CD4-positive, alpha-beta T cell treated with Interleukin-15 for 1 hour (primary cell): ENCODE measurements at places on chromosomes 6 and 20.
A peak's percentile ranks its signal among the peaks of the same experiment; 100 is the strongest.

DNA sequence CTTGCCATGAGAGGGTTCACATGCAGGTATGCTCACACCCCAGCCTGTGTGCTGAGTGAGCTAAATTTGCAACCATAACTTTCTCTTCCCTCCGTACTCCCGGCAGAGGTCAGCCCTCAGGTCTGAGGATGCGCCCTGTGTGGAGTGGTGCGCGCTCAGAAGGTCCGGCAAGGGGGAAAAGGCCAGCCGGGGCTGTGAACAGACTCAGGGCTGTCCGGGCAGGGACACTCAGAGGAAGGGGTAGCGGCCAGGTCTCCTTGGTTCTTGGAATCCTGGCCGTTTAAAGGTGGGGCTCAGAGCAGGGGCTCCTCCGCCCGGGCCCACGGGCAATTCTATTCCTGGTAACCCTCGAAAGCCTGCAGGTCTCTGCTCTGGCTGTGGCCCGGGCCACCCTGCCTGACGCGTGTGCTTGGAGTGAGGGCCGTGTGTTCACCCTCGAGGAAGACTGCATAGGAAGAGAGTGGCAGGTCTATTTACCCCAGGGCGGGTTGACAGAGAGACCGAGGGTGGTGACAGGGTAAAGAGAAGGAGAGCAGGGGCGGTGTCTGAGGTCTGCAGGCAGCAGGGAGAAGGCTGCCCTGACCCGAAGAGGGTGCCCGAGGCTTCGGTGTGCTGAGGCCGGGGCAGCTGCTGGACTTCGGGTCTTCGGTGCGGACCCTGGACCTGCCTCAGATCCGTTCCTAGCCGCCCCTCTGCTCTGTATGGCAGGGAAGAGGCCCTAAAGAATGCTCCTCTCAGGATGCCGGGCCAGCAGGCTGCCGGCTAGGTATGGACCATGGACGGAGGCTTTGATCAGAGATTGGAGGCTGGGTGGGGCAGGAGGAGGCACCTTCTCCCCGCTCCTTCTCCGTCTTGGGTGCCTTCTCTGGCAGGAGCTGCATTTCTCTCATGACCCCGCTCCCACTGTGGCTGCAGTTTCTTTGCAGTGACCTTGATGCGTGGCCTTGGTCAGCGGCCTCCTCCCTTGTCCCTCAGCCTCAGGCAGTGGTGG, 131.1 kb upstream of the ARMC2 start:
- no peak for DNase-seq

GRCh38 chr6:89145956-89146717, at the start of gene PM20D2:
Gene PM20D2, plus strand, starts transcription at chr6:89146055. Its CDS starts 90 bp downstream, at chr6:89146145.
- peak; percentile 44 for DNase-seq

DNA sequence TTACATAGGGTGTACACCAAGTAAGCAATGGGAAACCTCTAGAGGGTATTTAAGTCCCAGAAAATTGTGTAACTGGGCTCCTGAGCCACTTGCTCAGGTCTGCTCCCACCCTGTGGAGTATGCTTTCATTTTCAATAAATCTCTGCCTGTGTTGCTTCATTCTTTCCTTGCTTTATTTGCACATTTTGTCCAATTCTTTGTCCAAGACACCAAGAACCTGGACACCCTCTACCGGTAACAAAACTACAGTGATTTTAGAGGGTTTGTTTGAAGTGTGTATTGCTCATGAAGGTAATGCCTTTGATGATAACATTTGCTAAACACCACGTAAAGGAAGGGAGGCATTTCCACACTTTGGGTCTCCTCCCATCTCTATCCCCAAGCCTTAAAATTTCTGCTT, 46.2 kb downstream of the MYB start:
- DNase-seq, result no peak

- no peak for DNase-seq
Measured at GRCh38 chr20:62120990-62121775, 1.1 kb upstream of the LSM14B start.

DNA sequence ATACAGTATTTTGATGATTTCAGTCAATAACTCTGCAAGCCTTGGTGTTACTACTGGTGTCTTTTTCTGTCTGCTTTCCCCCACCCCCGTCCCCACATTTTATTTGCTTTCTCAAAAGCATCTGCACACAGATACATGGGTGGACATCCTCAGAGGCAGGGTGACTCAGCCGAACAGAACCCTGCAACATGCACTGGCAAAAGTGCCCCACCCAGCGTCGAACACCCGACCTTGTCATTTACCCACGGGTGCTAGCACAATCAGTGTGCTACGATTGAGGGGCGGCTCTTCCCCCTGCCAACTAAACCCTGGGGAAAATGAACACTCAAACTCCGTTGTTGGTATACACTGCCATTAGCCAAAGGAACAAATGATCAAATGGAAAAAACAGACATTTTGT, 115.9 kb upstream of the NAA20 start:
- DNase-seq, result peak; percentile 37

GRCh38 chr20:1382670-1383069, 10.2 kb downstream of the FKBP1A start:
- no peak for DNase-seq

DNA sequence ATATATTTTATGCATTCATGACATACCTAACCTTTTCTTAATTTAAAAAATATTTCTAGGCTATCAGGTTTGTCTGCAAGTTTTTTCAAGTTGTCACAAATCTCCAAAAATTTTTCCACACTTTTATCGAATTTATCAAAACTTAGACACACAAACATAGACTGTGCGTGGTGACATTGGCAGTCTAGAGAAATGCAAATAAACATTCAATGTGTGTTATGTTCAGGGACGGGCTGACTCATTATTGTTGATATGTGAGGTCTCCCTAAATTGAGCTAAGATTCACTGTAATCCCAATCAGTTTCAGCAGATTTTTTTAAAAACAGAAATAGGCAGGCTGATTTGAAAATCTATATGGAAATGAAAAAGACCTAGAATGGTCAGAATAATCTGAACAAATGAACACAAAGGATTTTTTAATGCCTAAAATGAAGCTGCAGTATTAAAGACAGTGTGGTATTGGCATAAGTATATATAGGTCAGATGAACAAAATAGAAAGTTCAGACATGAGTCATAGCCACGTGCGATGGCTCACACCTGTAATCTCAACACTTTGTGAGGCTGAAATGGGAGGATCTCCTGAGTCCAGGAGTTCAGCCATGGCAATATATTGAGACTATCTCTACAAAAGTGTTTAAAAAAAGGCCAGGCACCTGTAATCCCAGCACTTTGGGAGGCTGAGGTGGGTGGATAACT, 19.2 kb downstream of the BLTP3A start:
- no peak for DNase-seq

- no peak for DNase-seq
Measured at GRCh38 chr20:57175397-57176010, 90.9 kb downstream of the BMP7 start.

DNA sequence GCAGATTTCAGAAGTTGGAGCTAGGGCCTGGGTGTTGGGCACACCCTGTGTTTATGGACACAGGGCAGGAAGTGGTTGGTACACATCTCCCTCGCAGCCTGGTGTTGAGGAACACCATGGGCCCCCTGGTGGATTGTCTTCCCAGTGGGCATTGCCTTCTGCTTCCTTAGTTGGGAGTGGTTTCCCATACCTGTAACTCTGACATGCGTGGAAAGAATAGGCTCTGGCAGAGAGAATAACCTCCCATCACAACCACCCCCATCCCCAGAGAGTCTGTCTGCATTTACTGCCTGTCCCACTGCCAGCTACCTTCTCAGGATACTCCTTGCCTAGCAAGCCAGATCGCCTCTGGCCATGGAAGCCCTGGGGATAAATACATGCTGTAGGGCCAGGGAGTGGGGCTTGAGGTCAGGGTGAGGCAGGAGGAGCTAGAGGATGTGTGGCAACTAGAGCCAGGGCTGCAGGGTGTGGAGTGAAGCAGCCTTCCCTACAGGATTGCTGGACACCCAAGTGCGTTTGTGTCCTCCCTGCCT, 14.7 kb downstream of the LRRC73 start:
- no peak for DNase-seq

- DNase-seq, result no peak
Measured at GRCh38 chr6:90118581-90118980, 178.1 kb downstream of the BACH2 start.

DNA sequence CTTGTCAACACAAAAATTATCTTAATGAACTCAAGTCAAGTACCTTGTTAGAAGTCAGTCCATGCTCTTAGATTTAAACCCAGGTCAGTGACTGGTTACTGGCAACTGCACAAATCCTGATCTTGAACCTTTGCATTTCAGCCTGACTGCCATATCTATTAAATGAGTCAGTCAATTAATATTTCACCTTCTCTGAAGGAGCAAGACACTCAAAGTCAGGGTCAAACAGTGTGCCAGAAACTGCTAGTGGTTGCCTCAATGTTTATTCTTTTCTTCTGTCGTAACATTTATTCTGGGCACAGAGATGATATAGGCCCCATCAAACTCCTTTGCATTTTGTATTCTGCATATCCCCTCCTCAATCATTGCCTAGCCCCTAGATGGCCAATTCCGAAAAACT, 193.9 kb upstream of the MOCS1 start:
- no peak for DNase-seq

- DNase-seq, result no peak
Measured at GRCh38 chr6:143022587-143022986, 38.1 kb upstream of the AIG1 start.

GRCh38 chr20:11702721-11703518, 214.8 kb upstream of the BTBD3 start:
- DNase-seq, result no peak

- DNase-seq, result no peak
Measured at GRCh38 chr6:89944826-89945407, 50.6 kb downstream of the GJA10 start.

DNA sequence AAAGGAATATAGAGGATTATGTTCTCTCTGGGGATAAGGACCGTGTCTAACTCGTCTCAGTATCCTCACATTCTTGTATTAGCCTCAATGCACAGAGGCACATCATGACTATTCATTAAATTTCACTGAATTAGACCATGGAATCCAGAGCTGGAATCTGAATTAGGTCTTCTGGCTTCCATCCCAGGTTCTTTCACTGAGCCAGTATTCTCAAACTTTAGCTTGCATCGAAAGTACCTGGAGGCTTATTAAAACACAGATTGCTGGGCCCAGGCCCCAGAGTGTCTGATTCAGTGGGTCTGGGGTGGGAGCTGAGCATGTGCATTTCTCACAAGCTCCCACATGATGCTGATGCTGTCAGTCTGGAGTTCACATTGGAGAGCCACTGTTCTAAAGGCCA, 142.0 kb downstream of the UST start:
- DNase-seq, result no peak

- DNase-seq, result no peak
Measured at GRCh38 chr20:63058696-63059335, 52.1 kb upstream of the BHLHE23 start.

DNA sequence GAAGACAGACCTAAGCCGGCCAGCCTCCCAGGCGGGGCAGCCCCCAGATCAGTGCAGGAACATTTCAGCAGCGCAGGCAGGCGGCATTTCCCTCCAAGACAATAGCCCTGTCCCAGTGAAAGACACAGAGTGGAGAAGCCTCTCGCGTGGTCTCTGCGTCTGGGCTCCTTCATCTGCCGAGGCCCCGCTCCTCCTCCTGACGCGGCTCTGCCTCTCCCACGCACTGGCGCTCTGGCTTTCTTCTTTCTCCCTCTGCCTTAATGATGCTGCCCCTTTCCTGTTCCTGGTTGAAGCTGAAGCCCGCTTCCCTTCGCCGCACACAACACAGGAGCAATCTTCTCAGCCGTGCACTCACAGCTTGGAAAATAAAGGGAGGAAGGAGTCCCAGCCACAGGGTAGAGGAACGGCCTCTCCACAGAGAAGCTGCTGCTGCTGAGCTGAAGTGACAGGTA, 347.5 kb downstream of the CDH4 start:
- DNase-seq, result no peak

GRCh38 chr6:44268095-44268628, 2.1 kb upstream of the TMEM151B start:
- DNase-seq, result peak; percentile 60

DNA sequence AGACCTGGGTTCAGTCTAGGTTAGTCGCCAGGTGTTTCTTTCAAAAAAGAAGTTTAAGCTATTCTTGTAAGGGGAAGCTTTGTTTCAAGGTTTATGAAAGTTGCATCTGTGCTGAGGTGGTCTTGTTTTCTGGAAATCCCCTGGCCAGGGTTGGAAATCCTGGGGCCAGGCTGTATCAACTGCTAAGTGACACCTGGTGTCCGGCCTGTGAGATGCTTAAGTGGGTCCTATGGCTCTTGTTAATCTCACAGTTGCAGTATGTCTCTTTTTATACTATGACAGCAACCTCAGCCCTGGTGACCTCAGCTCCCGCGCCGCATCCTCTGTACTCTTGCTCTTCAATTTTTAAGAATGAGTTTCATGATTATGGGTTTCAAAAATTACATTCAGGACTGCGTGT, 72.0 kb downstream of the CHMP4B start:
- DNase-seq, result peak; percentile 28

DNA sequence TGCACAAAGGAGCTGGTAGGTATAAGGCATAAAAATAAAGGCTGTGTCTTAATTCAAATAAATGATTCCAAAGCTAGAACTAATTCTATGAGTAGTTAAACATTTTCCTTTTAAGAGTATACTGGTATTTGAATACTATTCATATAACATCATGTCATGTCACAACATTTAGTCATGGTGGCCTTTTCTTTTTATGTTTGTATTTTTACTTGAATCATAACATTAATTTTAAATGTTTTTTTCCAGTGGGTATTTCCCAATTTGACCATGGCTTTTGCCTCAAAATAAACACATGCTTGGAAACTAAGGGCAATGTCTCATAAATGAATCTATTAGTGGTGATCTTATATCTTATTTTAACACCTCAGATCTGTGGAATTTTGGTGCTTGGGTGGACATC, 177.1 kb downstream of the CD109 start:
- no peak for DNase-seq

- no peak for DNase-seq
Measured at GRCh38 chr6:117142995-117143394, 122.4 kb upstream of the VGLL2 start.

DNA sequence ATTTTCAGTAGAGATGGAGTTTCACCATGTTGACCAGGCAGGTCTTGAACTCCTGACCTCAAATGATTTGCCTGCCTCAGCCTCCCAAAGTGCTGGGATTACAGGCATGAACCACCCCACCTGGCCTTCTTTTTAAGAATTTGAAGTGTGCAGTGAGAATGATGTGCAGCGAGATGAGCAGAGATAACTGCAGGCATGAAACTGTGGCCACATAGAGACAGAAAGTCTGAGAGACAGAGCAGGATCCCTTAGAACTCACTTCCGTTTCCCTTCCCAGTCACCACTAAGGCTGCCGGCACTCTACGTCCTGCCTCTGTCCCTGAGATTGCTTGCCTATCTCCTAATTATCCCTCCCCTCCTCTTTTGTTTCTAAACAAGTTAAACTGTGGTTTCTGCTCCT, 27.2 kb downstream of the IL22RA2 start:
- DNase-seq, result no peak

- no peak for DNase-seq
Measured at GRCh38 chr6:160035693-160036330, 66.9 kb downstream of the IGF2R start.

- DNase-seq, result no peak
Measured at GRCh38 chr6:21469213-21469612, 124.3 kb upstream of the SOX4 start.
